ENCODE measurements at places on chromosomes 7 and 10. TPM values are rescaled to one million over a fixed set of nuclear protein-coding genes. Genes with fewer than 3 reads are reported as not detected.

The TRPV5 gene
- not detected for total RNA-seq

The SAMD9L gene
- total RNA-seq: 15.0 TPM

The JCAD gene
- 49.9 TPM for total RNA-seq

The CALML5 gene
- not detected for total RNA-seq

The SLC26A5 gene
- not detected for total RNA-seq

The CYP26C1 gene
- total RNA-seq: 0.33 TPM
